ENCODE measurements at places on chromosomes 7 and 10.

DNA sequence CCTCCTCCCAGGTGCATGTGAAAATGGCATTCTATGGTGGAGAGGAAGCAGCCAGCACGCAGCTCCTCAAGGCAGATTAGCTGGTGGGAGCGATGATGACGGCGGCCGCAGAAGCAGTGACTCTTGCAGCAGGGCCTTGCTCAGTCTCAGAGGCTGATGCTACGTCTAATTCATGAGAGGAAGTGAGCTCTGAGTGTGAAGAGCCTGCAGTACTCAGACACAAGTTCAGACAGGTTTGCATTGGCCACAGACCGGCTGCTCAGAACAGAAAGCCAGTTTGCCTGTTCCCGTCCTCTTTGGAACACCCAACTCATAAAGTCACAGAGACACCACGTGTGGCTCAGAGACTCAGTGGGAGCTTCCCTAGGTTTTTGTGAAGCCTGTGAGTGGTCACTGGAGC lies 136.5 kb downstream of the ADARB2 start:
- DNase-seq = no peak

DNA sequence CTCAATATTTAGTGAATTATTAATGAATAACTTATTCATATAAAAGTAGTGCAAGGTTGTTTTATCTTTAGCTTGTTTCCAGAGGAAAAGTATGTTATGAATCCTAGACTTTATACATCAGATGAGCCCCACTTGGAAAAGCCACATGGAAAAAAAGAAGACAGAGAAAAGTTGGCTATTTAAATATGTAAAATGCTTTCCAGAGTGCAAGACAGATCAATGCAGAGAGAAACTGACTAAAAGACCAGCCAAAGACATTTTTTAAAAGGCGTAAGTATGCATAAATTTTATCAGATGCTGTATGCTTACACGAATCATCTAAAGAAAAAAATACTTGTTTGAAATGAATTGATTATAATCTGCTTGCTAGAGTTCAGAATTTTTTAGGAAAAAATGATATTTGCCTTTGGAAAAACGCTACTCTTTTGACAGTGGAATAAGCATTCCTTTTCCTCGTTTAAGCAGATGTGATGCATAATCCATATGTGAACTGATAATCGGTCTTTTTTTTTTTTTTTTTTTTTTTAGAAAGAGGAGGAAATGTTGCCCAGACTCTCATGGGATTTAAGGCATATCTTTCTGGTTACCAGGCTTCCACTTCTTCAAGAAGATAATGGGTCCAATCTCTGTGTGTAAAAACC lies 70.7 kb downstream of the RELN start:
- DNase-seq = no peak

DNA sequence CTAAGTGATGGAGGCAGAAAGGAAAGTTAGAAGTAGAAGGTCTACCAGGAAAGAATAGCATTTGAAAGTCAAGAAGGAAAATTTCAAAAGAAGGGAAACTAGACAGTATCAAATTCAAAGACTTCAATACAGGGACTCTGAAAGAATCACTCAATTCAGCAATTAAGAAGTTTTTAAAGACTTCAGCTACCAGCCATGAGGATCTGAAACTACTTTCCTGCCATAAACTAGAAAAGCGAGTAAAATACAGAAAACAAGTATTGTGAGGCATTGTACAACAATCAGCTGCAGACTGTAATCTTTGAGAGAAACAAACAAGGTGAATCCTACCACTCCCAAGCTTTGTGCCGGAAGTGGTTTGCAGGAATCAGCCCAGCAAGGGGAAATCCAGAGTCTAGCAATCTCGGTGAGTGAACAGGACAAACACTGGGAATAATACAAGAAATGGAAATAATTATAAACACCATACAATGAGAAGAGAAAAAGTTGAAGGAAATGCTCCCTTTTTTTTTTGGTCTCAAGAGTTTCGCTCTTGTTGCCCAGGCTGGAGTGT lies 62.4 kb downstream of the ARHGAP12 start:
- no peak for DNase-seq

GRCh38 chr7:138729444-138729843 lies 28.3 kb upstream of the SVOPL start:
- no peak for DNase-seq

- DNase-seq = no peak
These were observed 1.1 kb downstream of the TET1 start for GRCh38 chr10:68560943-68561864.
